ENCODE measurements at places on chromosomes 11 and 22. TPM values are rescaled to one million over a fixed set of nuclear protein-coding genes. Genes with fewer than 3 reads are reported as not detected.

DNA sequence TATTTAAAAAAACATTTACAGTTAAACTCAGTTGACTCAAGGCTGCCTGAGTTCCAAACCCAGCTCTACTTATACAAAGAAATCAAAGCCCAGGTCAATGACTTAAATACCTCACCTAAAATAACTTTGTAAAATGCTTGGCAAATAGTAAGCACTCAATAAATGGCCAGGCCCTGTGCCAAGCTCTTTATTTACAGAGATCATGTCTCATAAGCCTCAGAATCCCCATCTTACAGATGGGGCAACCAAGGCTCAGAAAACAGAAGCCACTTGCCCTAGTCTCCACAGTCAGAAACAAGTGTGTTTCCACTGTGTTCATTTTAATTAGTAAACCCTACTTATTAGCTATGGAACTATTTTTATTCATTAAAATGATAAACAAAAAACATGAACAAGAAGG lies 30.5 kb upstream of the TTC28 start:
- H3K27me3 ChIP-seq, result no peaks in the 10 kb centered on the region
- H3K4me1 ChIP-seq, result peaks cover 4% of the 10 kb centered on the region
- peaks cover 3% of the 10 kb centered on the region for H3K36me3 ChIP-seq
- no peak overlapping the region for H3K27ac ChIP-seq
- H3K4me3 ChIP-seq, result no peak overlapping the region

- no peak overlapping the region for H3K27ac ChIP-seq
- H3K4me3 ChIP-seq, result no peak overlapping the region
- DNase-seq, result no peak
- no peaks in the 10 kb centered on the region for H3K4me1 ChIP-seq
- no peaks in the 10 kb centered on the region for H3K36me3 ChIP-seq
These were observed 103.5 kb downstream of the TTC28 start for GRCh38 chr22:28576162-28576561.

Gene ANGPTL5
- polyA plus RNA-seq, result not detected

DNA sequence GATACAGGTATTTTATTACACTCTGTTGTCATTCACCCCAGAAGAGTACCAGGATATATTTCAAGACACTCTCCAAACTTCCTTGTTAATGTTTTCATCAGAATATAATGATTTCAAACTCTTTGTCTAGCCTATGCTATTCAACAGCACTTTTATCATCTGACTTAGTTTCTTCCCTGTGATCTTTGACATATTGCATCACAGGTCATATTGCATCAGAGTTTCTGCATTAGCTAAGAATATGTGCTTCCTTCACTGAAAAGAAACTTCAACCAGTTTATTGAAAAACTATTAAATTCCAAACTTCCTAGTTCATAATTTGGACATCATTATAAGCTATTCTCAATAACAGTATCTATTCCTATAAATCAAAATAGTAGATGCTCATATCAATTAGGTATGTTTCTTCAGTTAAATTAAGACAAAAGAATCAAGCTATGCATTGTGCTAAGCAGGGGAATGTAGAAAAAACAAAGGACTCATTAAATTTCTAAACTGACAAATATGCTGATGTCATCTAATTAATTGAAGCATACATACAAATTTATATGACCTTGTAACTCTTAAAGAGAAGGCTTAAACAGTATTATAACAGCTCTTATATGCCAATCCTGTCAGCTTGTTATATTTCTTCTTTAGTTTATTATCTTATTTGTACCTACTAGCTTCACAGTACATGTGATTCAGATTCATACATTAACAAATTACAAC lies 361.8 kb upstream of the LUZP2 start:
- H3K27ac ChIP-seq, result no peak overlapping the region
- H3K36me3 ChIP-seq, result no peaks in the 10 kb centered on the region
- no peak for DNase-seq
- no peaks in the 10 kb centered on the region for H3K27me3 ChIP-seq

- H3K36me3 ChIP-seq, result no peaks in the 10 kb centered on the region
- H3K4me3 ChIP-seq, result no peak overlapping the region
- DNase-seq, result no peak
- no peaks in the 10 kb centered on the region for H3K4me1 ChIP-seq
- H3K27ac ChIP-seq, result no peak overlapping the region
These were observed 261.1 kb downstream of the SBF2 start for GRCh38 chr11:10032935-10033334.

- peaks cover 4% of the 10 kb centered on the region for H3K27me3 ChIP-seq
- no peak overlapping the region for H3K27ac ChIP-seq
- H3K36me3 ChIP-seq, result no peaks in the 10 kb centered on the region
- H3K4me1 ChIP-seq, result peaks cover 5% of the 10 kb centered on the region
- H3K4me3 ChIP-seq, result no peak overlapping the region
These were observed 3.3 kb downstream of the SEC14L2 start for GRCh38 chr22:30400159-30400558.
